ENCODE measurements at places on chromosomes 11 and 22.

GRCh38 chr22:29885610-29886009 lies 2.6 kb downstream of the MTMR3 start:
- no peak for DNase-seq

DNA sequence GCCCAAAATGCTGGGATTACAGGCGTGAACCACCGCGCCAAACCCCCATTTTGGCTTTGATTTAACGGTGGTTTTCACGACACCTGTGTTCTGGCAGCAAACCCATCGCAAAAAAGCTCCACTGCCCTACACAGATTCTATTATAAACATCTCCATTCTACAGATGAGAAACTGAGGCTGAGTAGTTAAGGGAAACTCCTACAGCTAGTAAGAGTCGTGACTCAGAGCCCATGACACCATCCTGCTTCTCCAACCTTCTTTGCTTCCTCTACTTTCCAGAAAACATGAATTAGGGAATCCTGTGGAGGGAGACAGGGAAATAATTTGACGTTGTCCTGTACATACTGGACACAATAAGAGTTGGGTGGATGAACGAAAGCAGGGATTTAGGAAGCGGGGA lies 429 bp upstream of the SNX15 start:
- no peak for DNase-seq

GRCh38 chr22:19854778-19855503 lies at the start of the genes GNB1L and RTL10:
GNB1L (minus strand) TSS chr22:19854874; CDS start chr22:19821355, 33,519 bp downstream.
RTL10 (minus strand) TSS chr22:19854874; CDS start chr22:19852261, 2,613 bp downstream.
- peak; percentile 98 for DNase-seq

DNA sequence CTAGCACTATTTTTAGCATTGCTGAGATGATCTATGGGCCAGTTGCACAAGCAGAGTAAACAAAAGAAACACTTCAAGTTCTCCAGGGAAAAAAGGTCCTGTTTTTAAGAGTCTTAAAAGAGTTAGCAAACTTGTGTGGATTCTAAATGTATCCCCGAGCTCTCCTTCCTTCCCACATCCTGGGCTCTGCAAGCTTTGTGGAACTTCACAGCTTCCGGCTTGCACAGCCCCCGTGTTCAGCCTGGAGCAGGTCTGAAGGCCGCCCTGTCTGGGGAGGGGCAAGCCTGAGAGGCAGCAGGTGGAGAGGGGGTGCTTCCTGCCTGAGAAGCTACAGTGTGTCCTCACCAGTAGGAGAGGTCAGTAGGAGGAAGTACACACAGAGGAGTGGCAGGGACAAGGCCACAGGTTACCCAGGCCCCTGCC lies 35.1 kb upstream of the SUSD2 start:
- peak; percentile 84 for DNase-seq

DNA sequence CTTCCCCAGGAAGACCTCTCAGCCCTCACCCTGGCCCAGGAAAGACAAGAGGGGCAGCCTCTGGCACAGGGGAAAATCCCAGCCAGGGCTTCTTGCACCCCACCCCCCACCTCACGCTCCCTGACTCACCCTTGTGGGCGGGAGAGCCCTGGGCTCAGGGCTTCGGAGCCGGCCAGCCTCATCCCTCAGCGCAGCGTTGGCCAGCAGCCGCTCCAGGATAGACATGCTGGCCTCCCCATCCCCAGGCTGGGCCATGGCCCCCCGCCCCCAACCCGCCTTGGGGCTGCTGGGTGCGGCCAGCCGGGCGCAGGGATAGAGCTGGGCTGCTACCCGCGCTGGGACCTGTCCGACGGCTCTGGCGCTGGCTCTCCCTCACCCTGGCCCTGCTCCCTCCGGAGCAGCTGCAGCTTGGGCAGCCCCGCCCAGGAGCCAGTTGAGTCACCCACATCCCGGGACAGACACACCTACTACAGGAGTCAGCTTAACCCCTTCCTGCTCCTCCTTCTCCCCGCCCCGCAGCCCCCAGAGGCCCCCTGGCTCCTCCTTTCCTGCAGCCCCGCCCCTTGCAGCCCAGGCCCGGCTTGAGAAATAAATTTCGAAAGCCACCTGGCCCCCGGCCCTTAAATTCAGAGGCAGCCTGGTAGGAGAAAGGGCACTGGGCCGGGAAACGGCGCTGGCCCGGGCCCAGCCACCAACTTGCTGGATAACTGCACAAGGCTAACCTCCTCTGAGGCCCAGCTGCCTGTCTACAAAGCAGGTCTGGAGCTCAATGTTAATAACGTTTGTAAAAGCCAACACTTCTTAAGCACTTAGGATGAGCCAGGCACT lies 13.4 kb downstream of the TNKS1BP1 start:
- DNase-seq: no peak

DNA sequence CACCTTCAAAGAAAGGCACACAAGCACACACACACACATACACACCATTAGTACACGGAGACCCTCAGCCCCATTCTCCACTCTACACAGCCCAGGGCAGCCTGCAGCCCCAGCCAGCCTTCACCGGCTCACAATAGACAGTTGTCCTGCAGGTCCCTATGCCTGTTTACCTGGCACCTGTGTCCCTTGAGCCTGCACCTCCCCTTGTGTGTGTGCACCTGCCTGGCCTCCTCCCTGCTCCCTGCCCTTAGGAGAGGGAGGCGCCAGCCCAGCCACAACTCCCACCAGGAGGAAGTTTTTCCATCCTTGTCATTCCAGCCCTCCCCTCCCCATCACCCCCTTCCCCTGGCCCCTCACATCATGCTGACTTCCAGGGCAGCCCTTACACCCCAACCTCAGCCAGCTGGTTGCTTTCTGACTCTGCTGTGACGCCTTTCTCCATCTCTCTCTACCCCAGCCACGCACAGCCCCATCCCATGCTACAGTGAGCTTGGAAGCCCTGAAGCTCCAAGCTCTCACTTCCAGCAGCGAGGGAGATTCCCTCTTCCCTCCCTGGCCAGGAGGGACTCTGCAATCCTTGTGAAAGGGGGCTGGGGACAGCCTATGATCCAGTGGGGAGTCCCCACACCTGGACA lies 4.4 kb downstream of the AHNAK start:
- no peak for DNase-seq

DNA sequence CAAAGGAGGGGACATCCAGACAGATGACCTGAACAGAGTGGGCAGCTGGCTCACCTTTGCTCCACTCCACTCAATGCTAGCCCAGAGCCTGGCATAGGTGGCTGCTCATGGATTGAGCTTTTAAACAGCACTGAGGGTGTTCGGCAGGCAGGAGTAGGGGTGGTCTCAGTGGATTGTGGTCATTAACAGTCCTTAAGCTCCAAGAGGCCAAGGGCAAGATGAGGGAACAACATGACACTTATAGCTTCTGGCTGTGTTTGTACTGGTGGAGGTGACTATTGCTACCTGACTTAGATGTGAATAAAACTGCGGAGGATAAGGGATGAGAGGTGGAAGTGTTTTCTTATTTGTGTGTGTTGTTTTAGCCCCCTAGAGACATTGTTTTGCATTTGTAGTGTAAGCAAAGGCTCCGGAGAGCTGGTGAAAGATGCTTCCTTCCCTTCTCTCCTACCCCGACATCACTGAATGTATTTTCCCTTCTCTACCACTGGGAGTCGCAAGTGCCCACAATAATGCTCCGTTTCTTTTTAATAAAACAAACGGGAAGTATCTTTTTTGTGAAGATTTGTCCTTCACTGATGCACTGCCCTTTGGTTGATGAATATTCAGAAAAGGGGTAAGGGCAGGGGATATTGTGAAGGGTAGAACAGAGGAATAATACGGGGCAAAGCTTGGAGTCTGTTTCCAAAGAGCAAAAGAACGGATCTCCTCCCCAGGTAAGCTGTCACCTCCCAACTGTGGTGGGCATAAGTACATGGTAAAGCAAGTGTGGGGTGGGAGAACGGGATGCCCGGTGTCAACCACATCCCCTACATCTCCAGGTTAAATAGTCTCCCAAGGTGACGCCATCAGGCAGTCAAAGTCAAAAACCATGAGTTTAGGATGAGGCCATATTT lies 27.5 kb upstream of the MTNR1B start:
- peak; percentile 29 for DNase-seq

GRCh38 chr11:79431535-79431934 lies 9.3 kb downstream of the TENM4 start:
- no peak for DNase-seq

DNA sequence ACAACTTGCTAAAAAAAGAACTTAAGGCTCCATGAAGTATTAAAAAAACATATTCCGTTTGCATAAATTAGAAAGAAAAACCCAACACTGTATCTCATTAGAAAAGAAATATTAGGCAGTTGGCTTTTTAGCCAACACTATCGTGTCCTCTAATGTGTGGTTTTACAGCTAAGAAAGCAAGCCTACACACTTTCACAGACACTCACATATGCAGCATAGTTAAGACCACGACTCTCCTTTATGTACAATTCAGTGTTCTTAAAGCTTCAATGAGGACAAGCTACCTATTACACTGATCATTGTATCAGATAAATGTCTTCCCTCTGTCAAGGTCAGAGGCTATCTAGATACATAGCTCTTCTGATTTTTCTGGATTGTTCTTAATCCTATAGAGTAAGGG lies 80.1 kb downstream of the PICALM start:
- no peak for DNase-seq

- DNase-seq: no peak
Measured at GRCh38 chr22:43625242-43625641, 186.9 kb downstream of the EFCAB6 start.

GRCh38 chr11:66183494-66184048 lies 84.9 kb upstream of the RAB1B start:
- no peak for DNase-seq

GRCh38 chr22:45823336-45823735 lies 151.7 kb downstream of the ATXN10 start:
- DNase-seq: no peak

- DNase-seq: no peak
Measured at GRCh38 chr11:57761301-57762234, at the start of gene CTNND1. CTNND1 (plus strand) TSS chr11:57761802; CDS start chr11:57791479, 29,677 bp downstream.

DNA sequence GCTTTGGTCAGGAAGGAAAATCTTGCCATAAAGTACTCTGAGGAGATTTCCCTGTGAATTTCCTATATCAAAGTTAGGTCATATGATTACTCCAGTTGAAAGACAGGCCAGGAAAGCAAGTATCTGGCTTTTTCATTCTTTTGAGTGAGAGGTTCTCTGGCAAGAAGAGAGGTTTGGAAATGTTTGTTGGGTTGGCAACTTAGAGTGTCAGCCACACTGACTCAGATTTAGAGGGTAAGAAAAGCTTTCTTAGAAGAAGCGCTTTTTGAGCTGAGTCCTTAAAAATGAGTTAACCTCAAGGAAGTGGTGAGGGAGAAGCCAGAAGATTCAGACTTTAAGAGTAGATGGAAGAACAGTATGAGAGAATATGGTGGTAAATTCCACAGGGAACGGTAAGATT lies 86.1 kb upstream of the BDNF start:
- no peak for DNase-seq

DNA sequence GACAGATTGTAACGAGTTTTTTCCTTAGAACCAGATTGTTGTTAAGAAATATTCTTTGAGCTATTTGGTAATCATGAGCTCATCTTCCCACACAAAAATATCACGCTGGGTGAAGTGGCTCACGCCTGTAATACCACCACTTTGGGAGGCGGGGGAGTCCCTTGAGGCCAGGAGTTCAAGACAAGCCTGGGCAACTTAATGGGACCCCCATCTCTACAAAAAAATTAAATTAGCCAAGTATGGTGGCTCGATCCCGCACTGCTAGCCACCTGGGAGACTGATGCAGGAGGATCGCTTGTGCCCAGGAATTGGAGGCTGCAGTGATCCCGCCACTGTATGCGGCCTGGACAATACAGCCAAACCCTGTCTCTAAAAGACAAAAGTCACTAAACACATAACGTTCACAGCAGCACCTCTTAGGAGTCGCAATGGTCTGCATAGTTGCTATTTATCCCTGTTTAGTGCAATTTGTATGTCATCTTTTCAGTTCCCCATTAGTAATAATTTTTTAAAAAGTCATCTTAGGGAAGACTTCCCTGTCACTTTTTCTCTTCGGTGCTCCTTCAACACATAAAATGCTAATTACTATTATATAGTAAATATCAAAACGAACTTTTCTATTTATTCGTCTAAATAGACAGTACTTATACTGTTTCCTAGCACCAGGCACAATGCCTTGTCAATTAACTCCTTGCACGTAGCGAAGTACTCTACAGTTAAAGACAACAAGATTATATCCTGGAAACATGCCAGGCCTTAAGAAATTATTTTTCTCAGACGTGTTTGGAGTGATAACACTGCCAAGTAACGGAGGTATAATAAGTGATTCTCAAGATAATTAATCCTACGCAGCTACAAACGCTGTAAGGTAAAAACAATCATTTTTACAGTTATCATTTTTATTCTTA lies 1.1 kb downstream of the ST13 start:
- no peak for DNase-seq

DNA sequence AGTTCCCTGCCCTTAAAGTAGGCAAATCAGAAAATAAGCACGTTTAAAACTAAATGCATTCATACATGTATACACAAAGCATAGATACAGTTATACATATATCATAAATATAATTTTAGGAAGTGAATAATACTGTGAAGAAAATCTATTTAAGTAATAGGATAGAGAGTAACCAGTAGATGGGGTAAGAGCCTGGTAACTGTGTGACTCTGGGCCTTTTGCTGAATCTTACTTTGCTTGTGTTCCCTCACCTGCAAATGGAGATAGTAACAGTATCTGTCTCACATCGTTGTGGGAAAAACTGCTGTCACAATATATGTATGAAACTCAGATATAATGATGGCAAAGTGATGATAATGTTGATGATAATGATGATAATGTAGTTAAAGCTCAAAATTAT lies 29.9 kb downstream of the MS4A2 start:
- DNase-seq: no peak

DNA sequence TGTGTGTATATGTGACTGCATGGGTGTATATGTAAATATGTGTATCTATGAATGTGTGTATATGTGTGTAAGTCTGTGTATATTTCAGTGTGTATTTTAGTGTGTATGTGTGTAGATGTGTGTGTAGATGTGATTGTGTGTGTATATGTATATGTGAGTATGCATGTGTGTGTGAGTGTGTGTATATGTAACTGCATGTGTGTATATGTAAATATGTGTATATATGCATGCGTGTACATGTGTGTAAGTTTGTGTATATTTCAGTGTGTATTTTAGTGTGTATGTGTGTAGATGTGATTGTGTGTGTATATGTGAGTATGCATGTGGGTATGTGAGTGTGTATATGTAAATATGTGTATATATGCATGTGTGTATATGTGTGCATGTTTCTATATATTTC lies 169.9 kb downstream of the MN1 start:
- DNase-seq: no peak

GRCh38 chr11:120909676-120910416 lies 114.1 kb upstream of the TBCEL start:
- DNase-seq: no peak

DNA sequence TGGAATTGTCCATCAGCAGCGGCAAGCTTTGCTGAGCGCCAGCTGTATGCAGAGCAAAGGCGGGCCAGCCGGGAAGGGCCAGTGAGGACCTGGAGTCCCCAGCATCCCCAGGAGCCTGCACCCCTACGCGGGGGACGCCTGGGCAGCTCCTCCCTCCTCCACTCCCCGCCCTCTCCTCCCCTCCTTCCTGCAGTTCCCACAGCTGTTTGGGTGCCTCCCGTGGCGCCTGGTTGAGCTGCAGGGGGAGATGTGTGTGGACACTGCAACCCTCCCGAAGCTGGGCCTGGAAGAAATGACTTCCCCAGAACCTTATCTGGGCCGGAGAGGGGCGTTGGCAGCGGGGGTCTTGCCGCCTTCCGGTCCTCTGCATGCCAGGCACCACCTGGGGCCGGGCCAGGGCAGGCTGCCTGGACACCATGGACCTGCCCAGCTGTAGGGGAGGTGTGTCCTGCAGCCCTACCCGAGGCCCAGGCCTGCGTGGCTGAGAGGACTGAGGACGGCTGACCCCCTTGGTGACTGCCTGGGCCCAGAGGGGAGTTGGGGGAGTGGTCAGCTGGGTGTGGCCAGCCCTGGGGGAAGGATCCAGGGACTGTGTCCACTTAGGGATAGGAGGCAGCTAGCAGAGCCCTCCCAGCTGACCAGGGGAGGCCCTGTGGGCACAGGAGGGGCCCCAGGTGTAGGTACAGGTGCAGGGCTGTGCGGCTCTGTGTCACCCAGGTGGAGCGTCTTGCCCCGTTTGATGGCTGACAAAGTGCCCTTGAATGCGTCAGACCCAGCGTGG lies 16.8 kb upstream of the MUC6 start:
- DNase-seq: no peak

All from MM.1S (cell line).